Thymus (tissue), 14 donors: ENCODE measurements at places on chromosomes 11 and 22.

- no peak for DNase-seq
Measured at GRCh38 chr22:28791841-28792490, 8.4 kb downstream of the XBP1 start.

GRCh38 chr11:72396041-72396440 is 38.3 kb downstream of the CLPB start:
- no peak for DNase-seq

DNA sequence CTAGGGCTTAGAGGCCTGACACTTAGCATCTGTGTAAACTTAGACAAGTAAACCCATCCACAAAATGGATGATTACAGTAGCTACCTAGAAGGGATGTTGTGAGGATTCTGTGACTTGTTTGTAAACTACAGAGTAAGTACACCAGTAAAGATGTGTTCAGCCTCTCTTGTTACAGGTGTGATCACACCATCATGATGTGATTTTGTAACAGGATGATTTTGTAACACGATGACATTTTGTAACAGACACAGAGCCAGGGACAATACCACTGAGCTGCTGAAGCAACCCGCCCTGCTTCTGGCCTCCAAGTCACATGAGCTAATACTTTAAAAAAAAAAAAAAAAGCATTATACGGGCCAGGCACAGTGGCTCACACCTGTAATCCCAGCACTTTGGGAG is 17.0 kb downstream of the FADD start:
- no peak for DNase-seq

GRCh38 chr22:21766691-21767462 is 31.3 kb upstream of the YPEL1 start:
- DNase-seq, result no peak

- peak; percentile 85 for DNase-seq
Measured at GRCh38 chr11:66868726-66869566, 12.1 kb downstream of the LRFN4 start.

DNA sequence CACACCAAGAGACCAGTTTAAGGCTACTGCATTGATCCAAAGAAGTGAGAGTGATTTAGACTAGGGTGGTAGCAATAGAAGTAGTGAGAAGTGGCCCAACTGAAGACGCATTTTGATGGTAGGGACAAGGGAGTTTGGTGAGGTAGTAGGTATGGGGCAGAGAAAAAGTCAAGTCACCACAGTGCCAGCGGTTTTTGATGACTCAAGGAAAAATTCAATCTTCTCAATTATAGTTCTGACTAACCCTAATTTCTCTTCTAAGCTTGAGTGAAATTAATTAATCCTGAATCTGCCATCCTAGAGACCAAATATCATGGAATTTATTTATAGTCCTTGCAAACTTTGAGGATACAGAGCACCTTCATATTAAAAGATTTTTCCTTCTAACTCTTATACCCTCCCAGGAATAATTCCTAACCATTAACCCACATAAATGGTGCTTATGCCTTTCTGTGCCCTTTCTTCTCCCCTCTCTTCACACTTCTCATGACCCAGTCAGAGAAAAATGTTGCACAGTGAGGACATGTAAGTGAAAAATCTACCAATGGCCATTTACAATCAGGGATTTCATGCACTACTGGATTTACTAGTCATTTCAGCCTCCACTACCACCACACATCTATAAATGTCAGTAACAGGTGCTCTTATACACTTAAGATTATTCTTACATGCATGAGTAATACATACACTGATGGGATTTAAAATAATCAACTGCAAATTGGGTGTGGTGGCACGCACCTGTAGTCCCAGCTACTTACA is 45.9 kb upstream of the ARHGAP32 start:
- DNase-seq, result no peak

GRCh38 chr22:19612866-19613572 is 88.8 kb upstream of the CLDN5 start:
- no peak for DNase-seq

DNA sequence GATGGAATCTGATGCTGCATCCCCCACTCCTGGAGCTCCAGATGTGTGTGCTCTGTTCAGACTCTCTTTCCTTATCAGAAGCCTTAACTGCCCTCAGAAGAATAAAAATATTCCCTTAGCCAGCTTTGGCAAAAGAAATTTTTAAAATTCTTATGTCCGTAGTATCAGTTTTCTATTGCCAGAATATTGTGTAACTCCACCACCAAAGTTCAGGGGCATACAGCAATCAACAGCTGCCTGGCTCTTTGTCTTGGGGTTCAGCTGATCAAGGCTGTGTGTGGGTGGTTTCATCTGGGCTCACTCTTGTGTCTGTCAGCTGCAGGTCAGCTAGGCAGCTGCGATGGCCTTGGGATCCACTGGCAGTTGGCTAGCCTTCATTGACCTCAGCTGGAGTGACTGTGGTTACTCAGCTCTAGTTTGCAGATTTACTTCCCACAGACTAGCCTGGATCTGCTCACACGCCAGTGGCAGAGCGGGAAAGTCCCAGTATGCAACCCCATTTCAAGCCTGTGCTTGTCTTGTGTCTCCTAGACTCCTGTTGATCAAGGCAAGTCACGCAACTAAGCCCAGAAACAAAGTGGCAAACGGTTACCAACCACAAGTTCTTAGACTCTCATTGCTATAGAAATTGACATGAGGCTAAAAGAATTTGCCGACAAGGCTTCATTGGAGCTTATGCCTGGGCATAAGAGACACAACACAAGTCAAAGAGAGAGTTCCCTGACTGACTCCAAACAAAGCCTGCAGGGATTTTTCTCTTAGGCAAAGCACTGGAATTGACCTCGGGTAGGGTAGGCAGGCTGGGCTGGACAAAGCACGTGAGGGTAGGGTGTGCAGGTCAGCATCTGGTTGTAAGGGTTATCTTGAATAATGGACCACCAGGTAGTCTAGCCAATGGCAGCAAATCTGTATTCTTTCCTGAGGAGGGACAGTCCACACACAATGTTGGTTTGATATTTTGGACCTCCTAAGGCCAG is 7.5 kb downstream of the TMEM138 start:
- DNase-seq, result no peak

- DNase-seq, result peak; percentile 98
Measured at GRCh38 chr22:40177738-40178416, at the start of gene TNRC6B. Gene TNRC6B (plus strand): TSS chr22:40177925. CDS start chr22:40178136, 211 bp downstream.

DNA sequence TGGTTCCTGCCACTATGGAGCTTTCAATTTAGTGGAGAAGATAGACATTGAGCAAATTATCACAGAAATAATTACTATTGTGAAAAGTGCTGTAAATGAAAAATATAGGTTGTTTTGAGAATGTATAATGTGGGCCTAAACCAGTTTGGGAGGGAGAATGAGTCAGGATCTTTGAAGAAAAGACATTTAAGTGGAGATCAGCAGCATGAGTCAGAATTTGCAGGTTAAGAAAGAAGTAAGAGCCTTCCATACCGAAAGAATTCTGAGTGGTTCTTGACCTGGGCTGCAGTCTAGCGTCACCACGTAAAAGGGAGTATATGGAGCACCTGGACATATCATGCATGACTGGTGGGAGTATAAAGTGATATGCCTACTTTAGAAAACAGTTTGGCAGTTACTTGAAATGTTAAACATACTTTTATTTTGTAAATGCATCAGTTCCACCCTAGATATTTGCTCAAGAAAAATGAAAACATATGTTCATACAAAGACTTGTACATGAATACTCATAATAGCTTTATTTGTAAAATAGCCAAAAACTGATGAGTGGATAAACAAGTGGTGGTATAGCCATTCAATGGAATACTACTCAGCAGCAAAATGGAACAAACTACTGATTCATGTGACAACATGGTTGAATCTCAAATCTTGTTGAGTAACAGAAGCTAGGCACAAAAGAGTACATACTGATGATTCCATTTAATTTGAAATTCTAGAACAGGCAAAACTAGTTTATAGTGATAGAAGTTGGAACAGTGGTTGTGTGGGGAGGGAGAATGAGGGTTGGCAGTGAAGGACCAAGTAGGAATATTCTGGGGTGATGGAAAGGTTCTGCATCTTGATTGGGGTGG is 99.2 kb downstream of the STIM1 start:
- DNase-seq, result no peak

- no peak for DNase-seq
Measured at GRCh38 chr22:25039754-25040153, 87.2 kb downstream of the KIAA1671 start.

DNA sequence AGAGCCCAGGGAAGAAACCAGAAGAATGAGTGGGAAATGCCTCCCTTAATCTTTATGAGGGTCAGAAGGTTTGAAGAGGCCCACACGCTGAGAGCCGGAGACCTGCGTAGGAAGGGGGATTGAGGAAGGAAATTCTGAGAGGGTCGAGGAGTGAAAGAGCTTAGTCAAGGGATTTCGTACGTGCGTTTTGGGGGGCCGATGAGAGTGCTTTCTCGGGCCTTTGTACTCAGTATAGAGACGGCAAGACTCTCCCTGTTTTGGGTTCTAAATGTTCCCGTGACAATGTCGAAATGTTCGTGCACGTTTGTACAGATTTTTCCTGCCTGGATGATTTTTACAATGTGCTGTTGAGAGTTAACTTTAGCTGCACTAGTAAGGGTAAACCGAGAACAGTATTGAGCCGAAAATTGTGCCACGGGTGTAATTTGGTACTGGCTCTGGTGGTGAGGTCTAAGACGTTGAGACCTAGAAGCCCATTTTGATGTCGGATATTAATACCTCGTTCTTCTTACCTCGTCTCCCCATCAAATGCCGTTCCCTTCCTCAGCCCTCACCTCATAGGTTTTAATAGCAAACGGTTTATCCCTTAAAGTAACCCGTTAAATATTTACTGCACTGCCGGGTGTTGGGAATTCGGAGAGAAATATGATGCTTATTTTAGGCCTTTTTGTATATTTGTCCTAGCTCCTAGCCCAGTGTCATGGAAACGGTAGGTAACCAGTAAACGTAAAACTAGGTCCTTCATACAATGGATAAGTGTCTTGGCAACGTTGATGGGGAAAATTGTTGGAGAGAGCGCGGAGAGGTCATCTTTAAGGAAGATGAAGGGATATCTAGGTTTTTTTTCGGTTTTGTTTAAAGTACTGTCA is 734 bp downstream of the C11orf58 start:
- DNase-seq, result no peak

- DNase-seq, result no peak
Measured at GRCh38 chr22:22410121-22410520, 98.4 kb downstream of the ZNF280B start.

- DNase-seq, result no peak
Measured at GRCh38 chr11:8832571-8833260, 78.3 kb upstream of the AKIP1 start.

DNA sequence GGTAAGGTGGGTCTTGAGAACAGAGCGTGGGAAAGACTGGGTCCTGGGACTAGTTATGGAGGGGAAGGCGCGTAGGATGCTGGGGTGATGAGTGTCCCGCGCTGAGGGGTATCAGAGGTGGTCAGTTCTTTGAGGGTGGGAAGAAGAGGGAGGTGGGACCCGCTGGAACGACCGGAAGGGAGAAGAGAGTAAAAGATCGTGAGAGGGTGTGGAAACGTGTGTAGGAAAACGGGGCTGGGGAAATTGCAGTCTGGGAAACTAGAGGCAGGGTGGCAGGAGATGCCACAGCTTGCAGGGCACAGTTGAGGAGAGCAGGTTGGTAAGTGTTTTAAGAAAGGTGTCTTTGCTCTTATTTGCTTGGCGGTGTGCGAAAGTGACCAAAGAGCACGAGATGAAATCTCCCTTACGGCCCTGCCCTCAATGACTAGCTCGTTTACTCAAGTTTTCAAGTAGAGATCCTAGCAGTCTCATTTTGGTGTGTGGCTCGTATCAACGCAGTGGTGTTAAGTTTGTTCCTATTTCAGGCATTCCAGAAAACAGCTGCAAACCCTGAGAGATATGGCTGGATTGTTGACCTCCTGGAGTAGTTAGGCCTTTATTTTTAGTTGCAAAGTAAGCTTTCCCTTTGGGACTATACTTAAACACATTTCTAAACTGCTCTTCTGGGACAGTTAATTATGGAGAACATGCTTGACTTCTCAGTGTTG is 615 bp downstream of the STT3A start:
- DNase-seq, result no peak

DNA sequence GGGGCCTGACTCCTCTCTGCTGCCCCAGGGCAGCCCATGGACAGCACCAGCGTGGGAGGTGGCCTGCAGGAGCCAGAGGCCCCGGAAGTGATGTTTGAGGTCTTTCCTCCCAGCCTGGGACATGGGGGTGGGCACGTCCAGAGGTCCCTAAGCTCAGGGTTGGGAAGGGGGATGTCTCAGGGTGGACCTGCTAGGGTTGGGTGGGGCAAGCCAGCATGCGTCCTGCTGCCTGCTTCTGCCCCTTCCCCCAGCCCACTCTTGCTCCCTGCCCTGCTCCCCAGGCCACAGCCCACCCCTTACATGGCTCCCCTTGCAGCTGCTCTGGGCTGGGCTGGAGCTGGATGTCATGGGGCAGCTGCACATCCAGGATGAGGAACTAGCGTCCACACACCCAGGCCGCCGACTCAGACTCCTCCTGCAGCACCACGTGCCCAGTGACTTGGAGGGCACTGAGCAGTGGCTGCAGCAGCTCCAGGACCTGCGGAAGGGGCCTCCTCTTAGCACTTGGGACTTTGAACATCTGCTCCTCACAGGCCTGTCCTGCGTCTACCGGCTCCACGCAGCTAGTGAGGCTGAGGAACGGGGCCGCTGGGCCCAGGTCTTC is 1.3 kb downstream of the FAM180B start:
- DNase-seq, result no peak

- no peak for DNase-seq
Measured at GRCh38 chr22:45318558-45319323, 9.0 kb downstream of the FAM118A start.

GRCh38 chr22:46209262-46209661 is 40.8 kb downstream of the CDPF1 start:
- no peak for DNase-seq

GRCh38 chr11:75151346-75152047 is 590 bp downstream of the SLCO2B1 start:
- DNase-seq, result no peak

DNA sequence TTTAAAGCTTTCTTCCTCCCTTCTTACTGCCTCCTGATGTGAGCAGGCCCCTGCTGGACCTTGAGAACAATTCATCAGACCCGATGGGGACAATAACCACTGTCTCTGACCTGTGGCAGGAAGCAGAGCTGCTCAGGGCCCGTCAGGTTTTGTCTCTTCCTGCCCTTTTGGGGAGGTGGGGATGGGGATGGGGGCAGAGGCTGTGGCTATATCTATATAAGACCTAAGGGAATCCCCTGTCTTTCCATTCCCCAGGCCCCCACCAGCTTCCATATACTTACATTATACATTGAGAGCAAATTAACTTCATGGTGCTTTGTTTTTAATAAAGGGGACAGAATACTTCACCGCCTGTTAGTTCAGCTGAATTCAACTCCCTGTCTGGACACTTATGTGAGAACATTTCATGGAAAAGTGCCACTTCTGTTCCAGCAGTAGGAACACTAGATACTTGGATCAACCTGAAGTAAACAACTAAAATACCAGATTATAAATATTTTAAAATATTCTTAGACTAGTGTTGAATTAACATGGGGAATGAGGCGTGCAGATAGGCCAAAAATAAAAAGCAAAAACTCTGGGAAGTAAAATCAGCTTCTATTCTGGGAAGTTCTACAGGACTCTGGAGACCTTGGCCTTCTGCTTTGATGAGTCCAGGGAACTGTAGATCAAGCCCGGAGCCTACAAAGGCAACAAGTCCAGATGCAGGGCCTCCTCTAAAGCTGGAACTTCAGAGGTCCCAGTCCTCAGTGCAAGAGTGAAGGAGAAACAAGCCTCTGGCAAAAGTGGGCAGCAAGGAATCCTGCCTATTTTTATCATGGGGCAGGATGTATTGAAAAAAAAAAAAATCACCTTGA is 11.1 kb downstream of the ZP1 start:
- no peak for DNase-seq
